ENCODE measurements at places on chromosomes 13 and 19.

DNA sequence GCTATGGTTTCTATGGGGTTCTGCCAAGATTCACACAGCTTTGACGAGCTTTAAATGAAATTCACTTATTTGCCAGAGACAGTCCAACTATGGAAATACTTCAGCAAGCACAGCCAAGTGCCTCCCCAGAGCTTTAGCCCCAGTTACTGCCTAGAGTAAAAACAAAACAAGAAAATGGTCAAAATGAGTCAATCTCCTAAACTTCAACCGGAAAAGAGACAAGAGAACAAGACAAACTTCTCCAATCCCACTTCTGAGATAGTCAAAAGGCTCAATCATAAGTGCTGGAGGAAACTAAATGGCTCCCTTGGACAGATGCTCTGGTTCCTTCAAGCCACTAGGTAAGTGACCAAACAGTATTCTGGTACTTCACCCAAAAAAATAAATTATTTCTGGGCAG, 65.8 kb downstream of the KATNAL1 start:
- no peak for DNase-seq

GRCh38 chr19:56712611-56713276, 41.2 kb upstream of the ZNF835 start:
- no peak for DNase-seq

GRCh38 chr13:59677966-59678814, 485.5 kb downstream of the DIAPH3 start:
- DNase-seq, result peak; percentile 40

DNA sequence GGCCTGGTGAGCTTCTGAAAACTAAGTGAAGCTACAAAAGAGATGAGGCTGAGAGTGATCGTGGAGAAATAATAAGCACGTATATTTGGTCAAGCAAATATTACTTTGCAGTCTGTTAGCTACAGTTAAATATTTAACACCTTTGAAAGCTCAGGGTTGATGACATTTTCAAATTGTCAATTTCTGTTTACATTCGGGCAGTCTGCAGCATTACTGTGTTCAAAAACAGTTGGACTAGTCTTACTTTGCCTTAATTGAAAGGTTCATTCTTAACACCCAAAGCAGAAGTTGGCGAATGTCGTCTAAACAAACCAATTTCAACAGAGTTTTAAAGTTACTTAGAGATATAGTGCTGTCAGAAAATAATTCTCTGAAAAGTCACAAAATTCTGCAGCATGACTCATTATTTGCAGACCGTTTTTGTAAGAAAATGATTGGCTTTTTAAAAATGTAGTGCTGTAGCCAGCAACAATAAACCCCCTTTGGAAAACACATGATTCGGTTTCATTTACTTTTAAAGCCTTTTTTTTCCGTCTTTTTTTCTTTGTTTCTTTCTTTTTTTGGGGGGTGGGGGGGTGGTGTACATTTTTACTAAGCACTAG, 549.0 kb downstream of the GPC6 start:
- DNase-seq, result no peak

DNA sequence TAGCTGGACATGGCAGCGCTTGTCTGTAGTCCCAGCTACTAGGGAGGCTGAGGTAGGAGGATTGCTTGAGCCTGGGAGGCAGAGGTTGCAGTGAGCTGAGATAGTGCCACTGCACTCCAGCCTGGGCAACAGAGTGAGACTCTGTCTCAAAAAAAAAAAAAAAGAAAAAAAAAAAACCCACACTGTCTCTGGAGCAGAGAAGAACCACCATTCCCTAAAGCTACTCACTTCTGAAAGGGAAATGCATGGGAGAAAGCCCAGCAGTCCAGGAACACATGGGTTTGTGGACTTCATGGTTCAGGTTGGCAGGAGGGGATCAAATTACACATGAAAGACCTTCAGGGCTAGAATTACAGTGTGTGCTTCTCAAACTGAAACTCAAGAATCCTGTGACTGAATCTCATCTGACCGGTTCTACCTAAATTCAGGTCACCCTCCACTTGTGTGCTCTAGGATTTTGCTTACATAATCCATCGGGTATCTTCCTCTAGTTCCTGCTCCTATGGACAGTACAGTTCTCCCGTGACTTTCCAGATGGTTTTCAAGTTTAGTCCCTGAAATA, 30.2 kb upstream of the CPB2 start:
- DNase-seq, result no peak

GRCh38 chr19:29682236-29682895, 17.1 kb downstream of the PLEKHF1 start:
- DNase-seq, result no peak

DNA sequence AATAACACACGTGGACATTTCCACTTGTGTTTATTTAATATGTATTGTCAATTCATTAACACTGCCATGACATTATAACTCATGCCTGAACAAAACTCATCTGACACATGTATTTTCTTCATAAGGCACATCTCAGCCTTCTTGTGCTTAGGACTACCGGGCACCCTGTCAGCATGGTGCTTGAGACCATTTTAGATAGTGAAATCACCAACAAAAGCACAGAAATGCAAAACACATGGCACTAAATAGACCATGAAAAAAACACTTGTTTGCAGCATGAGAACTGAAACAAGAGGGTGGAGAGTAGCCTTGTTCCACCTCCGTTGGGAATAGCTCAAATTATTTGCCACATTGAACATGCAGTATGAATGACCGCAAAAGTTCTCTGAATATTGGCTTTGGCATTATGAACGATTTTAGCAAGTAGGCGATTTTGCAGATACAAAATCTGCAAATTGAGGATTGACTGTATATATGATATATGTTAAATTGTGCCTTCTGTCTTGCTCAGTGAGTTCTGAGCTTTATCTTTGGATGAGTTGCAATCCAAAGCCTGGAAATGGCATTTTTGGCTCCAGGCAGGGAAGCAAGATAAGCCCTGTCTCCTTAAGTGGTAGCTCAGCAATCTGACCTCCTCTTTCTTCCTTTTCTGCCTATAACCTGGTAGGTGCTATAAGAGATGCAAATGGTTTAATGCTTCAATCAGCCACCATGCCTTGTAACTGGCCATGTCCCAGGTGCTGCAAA, 328.2 kb downstream of the HS6ST3 start:
- no peak for DNase-seq

DNA sequence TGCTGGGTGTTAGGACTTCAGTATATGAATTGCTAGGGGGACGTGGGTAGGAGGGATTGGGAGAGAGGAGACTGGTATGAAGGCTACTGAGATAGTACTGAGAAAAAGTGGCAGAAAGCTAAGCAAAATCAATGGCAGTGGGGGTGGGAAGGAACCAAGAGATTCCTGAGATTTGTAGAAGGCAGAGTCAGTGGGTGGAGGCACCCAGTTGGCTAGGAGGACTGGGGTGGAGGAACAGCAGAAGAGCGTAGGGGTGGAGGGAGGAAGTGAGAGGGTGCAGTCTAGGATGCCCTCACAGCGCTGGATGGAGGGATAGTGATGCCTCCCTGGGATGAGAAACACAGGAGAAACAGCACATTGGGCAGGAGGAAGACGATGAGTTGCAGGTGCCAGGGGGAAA, 5.6 kb upstream of the MEDAG start:
- DNase-seq, result no peak

DNA sequence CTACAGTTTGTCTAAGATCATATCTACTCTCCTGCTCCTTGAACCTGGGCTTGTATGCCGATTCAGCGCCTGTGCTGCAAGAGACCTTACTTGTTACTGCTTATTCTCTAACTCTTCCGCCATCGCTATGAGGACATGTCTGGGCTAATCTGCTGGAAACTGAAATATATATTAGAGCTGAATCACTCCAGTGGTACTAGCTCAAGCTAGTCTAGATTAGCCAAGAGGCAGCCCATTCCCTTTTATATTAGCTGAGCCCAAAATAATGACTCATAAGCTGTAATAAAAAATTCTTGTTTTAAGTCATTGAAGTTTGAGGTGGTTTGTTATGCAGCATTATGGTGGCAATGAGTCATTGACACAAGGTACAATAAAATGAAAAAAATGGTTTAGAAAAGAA, 52.8 kb downstream of the SLC6A16 start:
- no peak for DNase-seq

GRCh38 chr13:31042481-31043165, 110.2 kb downstream of the TEX26 start:
- no peak for DNase-seq

DNA sequence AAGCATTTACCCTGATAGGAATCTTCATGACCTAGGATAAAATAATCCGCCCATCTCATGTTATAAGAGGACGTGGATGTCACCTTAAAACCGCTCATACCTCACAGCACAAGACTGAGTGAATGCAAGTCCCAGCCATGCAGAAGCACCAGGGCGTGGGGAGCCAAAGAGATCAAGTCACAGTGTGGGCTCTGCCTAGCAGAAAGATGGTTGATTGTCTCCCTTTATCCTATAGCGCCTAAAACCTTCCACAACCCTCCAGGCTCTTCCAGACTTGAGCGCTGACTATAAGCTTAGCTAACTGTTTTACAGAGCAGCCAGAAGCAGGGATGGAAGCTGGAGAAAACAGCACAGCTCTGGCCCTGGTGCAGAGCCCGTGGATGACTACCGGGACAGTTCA, 6.8 kb upstream of the ANKRD10 start:
- DNase-seq, result no peak

GRCh38 chr19:2634228-2634951, 68.1 kb downstream of the GNG7 start:
- DNase-seq, result no peak

DNA sequence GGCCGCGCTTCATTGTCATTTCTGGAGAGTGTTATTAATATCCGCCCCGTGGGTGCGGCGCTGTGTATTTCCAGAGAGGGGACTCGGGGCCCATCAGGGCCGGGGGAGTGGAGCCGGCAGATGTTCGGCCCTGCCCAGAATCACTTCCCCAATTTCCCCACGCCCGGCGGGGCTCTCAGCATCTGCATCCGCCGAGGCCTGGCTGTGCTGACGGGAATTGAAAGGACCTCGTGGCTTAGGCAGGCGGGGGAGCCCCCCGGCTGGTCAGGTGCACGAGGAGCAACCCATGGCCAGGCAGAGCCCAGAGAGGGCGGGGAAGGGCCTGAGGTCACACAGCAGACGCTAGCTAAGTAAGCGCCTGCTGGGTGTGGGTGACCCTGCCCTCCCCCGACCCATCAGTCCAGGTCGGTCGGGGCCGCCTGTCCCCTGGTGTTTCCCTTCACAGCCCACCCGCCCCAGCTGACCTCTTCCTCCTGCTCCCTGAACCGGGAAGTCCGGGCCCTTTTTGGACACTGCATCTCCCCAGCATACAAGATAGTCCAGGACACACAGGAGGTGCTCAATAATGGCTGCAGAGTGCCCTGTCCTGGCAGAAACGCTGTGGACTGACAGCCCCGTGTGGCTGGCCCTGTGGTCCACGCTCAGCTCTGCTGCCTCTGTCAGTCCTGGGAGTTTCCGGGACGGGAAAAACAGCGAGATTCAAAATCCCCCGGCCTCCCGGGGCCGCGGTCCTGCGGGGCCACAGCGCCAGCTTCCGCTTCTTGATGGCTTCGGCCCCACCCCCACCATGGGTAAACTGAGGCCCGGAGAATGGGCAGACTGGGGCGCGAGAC, 22.1 kb downstream of the ARID3A start:
- peak; percentile 92 for DNase-seq

DNA sequence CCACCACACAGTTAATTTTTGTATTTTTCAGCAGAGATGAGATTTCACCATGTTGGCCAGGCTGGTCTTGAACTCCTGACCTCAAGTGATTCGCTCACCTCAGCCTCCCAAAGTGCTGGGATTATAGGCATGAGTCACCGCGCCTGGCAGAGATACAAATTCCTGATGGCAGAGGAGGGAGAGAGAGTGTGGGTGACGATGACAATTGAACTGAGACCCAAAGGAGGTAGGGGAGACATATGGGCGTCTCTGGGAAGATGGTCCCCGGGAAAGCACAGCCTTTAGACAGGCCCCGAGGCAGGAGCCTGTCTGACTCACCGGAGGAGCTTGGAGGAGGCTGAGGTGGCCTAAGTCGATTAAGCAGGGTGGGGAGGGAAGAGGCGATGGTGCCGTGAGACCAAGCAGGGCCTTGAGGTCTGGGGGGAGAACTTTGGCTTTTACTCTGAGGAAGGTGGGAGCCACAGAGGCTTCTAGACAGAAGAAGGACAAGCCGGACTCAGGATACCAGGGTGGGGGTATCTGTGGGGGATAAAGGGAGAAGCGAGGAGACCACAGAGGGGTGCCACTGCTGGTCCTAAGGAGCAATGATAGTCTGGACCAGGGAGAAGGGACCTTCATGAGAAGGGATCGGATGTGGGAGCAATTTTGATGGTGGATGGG, 38.2 kb downstream of the ARRDC2 start:
- DNase-seq, result no peak

DNA sequence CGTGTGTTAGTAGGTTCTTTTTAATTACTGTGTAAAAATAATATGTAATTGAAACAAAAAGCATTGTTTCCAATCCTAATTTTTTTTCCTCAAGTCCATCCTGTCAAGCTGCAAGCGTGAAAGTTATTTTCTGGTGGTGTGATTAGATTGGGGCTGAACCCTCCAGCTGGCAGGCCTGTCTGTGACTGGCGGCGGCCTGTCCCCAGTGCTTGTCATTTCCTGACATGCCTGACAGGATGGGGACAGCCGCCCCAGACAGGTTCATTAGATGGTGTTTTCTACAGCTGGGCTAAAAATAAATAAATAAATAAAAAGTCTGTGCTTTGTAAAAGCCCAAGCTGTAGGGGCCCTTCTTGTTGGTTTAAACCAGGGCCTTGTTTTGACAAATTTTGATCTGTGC, 53.7 kb upstream of the MAB21L1 start:
- DNase-seq, result no peak

GRCh38 chr13:91659256-91660075, 261.0 kb downstream of the GPC5 start:
- no peak for DNase-seq

- DNase-seq, result no peak
Measured at GRCh38 chr13:88031980-88032559, 360.9 kb downstream of the SLITRK5 start.

DNA sequence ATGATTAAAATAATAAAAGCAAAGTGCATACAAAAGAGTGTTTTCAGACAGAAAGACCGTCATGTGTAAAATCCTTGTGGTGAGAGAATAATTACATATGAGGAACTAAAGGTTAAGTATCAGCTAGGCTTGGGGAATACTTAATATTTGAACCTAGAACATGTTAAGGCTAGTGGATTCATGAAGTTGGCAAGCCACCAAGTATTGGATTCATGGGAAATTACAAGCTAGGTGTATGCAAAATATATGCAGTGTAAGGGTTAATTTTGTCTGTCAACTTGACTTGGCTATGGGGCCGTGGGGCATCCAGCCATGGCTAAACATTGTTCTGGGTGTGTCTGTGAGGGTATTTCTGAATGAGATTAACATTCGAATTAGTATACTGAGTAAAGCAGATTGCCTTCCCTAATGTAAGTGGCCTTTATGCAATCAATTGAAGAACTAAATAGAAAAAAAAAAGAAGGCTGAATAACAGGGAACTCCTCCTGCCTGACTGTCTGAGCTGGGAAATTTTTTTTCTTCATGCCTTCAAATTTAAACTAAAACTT, 533.5 kb upstream of the KLF12 start:
- DNase-seq, result no peak

- no peak for DNase-seq
Measured at GRCh38 chr19:33384983-33385382, 11.5 kb downstream of the CEBPG start.

DNA sequence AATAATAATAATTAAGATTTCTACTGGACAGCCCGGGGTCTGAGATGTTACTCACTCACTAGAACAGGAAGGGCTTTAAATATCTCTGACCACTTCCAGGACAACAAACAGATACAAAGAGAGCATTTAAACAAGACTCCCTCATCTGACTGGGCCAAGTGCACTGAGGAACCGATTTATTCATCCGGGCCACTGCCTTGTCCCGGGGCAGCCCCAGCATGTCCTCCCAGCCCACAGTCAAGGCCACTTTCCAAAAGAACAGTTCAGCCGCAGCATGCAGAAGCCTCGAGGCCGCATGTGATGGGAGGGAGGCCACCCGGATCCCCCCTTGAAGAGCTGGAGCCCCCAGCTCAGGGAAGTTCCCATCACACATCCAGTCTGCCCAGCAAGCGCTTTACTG, 30.5 kb downstream of the MLLT1 start:
- DNase-seq, result no peak
